ENCODE measurements at places on chromosomes 16 and 17. TPM values are rescaled to one million over a fixed set of nuclear protein-coding genes. Genes with fewer than 3 reads are reported as not detected.

- DNase-seq, result no peak
Observed at GRCh38 chr17:80743181-80743771, 198.6 kb downstream of the RPTOR start.

- no peak for DNase-seq
Observed at GRCh38 chr16:1548233-1548632, 14.8 kb downstream of the TMEM204 start.

Gene ZFP90
- total RNA-seq, result 18.1 TPM

Gene TEX14
- total RNA-seq, result not detected

DNA sequence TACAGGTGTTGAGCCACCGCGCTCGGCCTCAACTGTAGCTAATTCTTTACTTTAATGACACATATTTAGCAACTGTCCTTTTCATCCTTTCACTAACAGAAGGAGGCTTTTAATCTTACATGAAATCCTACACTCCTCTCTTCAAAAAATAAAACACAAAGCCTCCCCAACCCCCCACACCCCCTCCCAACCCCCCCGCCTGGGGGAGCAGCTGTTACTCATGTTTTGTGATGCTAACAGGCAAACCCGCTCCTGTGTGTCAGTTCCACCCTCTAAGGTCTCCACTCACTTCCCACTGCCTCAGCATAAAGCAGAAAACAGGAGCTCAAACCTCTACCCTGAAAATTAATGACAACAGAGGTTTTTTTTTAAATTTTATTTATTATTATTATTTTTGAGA, 55.4 kb upstream of the SLC25A19 start:
- no peak for DNase-seq

DNA sequence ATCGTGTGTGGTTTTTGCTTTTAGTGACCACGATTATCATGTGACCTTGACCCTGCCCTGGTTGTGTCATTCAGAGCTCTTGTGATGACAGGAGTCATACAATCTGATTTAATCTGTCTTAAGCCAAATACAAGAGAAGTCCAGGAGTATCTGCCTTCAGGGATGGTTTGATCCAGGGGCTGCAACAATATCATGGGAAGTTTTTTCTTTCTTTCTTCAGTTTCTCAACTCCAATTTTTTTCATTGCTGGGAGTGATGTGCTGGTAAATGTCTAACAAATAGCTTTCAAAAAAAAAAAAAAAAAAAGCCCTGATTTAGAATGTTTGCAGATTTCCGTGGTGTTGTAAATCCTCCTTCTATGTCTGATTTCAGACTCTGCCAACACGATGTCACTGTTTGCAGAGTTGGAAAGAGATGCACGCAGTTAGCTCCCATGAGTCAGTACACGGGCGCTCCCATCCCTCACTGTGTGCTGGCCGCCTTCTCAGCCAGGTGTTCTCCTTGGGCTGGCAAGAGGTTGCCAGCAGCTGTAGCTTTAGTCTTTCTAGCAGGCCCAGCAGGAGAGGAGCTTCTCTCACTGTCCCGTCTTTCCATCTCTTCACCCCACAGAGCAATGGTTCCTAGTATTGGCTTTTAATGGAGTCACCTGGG, 229.7 kb downstream of the SNX29 start:
- DNase-seq, result no peak

Gene CCT6B
- 2.7 TPM for total RNA-seq

Gene SLC16A11
- total RNA-seq, result 1.7 TPM

- no peak for DNase-seq
Observed at GRCh38 chr17:61536422-61536955, 54.5 kb downstream of the NACA2 start.

GRCh38 chr16:58462499-58462996, 37.4 kb upstream of the NDRG4 start:
- DNase-seq, result no peak

GRCh38 chr17:42027961-42028790, 8.3 kb downstream of the NKIRAS2 start:
- DNase-seq, result no peak

DNA sequence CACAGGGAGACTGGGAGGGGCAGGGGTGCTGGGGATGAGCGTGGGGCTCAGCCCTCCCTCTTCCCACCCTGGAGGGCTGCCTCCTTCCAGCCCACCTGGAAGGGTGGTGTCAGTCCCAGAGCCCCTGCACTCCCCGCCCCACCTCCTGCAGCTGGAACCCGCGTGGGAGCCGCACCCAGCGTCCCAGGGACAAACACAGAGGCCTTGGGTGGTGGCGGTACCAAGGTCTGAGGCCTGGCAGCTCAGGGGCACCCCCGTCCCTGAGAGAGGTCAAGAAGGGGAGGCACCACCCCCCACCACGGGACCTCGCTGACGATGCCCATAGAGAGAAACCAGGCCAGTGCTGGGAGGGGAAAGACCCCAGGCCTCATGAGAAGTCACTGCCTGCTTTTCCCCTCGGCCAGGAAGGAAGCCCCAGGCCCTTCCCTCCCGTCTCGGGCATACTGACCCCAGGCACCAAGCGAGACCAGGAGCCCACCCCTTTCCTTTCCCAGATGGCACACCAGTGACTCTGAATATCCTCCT, 4.1 kb downstream of the HS3ST6 start:
- DNase-seq, result no peak

DNA sequence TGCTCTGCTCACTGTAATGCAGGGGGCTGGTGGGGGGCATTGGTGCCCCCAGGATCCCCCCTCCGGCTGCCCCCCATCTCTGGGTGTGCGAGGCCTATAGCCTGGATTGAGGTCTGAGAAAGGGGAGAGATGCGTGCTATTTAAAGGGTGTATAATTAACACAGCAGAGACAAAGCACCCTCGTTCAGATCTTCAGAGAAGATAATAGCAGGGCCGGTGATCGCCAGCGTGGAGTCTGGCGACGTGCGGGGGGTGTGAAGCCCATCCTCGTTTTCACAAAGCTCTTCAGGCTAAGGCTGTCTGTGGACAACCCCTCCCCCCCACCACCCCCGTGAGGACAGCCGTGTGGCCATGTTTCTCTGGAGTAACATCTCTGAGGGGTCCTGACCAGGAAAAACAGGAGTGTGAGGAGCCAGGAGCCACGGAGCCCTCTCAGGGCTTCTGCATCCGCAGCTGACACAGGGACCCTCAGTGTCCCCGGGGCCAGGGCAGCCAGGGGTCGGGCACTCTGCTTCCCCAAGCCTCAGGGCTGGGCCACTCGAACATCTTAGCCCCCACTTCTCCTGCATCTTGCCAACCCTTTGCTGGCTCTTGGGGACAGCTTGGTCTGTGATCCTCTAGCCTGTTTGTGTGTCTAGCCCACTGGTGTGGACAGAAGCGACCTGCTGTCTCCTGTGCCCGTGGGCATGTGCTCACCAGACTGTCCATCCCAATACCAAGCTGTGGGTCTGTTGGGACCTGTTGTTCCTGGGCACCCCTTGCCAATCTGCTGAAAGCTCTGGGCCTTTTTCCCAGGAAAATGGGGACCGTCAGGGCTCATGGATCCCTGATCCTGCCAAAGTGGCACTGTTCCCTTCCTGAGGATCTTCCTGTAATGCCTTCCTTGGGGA, 58.9 kb downstream of the BAIAP2 start:
- no peak for DNase-seq

- DNase-seq, result peak; percentile 74
Observed at GRCh38 chr17:50346313-50347116, 589 bp downstream of the XYLT2 start.

DNA sequence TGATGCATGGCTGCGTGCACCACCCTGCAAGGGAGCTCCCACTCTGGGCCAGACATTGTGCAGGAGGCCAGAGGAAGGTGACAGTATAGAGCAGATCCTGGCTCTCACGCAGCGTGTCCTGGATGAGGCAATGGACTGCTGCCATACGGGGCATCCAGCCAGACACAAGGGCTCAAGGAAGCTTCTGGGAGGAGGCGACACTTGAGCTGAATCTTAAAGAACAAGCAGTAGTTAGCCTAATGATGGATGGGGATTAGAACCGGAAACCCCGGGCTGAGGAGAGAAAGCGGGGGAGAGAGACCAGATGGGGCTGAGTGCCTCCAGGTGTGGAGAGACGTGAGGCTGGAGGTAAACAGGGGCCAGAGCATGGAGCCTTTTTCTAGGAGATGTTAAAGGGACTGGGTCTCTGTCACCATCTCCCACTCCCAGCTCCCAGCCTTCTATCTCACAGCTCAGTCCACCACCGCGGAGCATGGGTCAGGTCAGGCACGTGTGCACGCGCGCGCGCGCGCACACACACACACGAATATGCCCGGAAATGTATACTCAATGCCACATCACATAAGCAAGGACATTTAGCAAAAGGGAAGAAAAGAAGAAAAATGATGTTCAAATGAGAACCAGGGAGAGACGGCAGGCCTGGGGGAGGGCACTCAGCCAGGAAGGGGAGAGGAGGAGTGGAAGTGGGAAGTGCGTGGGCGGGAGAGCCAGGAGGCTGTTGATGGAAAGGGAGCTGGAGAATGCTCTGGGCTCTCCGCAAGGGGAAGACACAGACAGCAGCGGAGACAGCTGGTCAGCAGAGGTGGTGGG, 46.3 kb downstream of the CCDC42 start:
- no peak for DNase-seq

Gene MYH1
- not detected for total RNA-seq

Gene APOBR
- 65.4 TPM for total RNA-seq

DNA sequence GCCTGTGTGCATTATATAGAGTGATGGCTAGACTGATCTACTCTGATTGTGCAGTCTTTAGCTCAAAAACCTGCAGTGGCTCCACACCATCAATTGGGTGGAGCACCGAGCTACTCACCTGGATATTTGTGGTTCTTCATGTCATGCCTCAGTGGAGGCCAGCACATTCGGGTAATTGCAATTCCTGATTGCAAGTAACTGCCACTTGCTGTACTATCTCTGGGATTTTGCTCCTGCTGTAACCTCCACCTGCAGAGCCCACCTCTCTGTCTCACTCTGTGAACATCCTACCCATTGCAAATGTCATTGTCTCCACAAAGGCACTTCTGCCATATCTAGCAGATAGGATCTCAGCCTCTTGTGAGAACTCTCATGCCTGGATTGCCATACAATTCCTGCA, 1.7 kb upstream of the CCL1 start:
- DNase-seq, result no peak

Gene KRTAP17-1
- not detected for total RNA-seq

DNA sequence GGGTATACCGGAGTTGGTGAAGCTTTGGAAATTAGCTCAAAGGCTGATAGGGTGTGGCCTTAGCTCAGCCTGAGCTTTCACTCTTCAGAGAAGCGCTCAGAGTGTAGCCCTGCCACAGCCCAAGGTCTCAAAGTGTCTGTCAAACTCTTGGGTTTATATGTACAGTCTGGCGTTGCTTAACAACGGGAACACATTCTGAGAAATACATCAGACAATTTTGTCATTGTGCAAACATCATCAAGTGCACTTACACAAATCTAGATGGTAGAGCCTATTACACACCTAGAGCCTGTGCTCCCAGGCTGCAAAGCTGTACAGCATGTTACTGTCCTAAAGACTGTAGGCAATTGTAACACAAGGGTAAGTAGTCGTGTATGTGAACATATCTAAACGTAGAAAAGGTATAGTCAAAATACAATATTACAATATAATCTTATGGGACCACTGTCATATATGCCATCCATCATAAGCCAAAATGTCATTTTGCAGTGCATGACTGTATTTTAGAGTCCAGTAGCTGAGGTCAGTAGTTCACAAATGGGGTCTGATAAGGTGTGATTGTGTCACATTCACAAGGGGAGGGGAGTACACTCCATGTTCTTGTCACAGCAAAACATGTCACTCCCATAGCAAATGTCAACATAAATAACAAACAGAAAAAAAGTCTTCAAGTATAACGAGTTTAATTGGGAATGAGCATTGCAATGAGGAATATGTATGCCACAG, 20.6 kb downstream of the CHAD start:
- DNase-seq, result no peak

DNA sequence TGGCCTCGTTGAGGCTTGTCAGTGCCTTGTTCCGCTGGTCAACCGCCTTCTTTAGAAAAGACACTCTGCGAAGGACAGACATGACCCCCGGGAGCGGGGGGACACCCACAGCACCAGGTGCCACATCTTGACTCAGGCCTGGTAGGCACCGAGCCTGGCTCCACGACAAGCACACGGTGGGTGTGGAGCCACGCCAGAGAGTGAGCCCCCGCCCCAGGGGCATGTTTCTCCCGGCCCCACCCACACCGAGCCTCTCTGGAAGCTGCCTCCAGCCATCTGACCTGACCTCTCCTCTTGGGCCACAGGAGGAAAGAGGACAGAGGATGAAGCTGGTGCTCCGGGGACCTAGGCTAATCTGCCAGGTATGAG, 4.6 kb downstream of the FAAP100 start:
- DNase-seq, result no peak

DNA sequence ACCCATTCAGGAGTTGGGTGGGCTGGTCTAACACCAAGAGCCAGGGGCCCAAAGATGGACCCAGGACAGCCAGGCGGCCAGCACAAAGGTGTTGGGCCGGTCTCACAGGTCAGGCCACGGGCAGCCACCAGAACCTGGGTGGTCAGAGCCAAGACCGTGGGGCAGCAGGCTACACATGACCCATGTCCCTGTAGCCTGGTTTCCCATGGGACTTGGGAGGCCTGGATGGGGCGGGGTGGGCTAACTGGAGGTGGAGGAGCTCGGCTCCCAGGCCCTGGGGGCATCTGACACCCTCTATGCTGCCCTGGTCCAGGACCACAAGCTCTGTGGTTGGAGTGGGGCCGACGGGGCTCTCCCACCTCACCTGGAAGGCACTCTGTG, 17.2 kb downstream of the CTU2 start:
- DNase-seq, result no peak

Gene KRTAP3-1
- not detected for total RNA-seq

- DNase-seq, result no peak
Observed at GRCh38 chr17:71109697-71110096, 940.4 kb downstream of the KCNJ2 start.

DNA sequence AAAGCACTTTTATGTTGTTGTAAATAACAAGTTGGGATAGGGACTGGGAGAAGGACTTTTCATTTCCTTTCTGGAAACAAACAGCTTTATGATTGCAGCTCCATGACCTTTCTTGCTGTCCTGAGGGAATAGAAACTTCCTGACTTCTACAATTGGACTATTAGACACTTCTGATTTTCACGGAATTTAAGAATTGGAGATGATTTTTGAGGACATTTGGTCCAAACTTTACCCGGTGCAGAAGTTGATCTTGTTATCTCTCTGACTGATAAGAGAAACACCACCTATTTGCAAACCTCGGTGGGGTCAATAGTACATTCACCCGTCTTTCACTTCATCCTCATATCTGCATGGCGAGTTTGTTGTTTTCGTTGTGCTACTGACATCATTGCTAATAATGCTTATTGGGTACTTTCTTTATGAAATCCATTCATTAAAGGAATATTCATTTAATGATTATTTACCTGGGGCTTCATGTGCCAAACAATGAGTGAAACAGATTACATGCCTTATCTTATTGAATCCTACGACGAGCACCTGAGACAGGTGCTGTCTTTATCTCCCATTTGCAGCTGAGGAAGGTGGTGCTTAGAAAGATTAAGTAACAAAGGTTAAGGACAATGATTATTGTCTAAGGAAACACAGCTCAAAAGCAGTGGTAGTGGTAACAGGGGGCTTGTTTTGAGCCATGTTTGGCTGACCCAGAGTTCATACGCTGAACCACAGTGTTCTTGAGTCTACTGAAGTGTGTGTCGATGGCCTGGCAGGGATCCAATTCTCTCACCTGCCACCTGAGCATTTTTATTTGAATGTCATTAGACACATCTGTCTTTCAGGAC, 176.9 kb upstream of the FAM20A start:
- no peak for DNase-seq

Gene RDM1
- total RNA-seq, result 3.1 TPM

Gene TLCD1
- 21.3 TPM for total RNA-seq
